SJCRH30 (cell line): ENCODE measurements at places on chromosomes 5 and 9. TPM values are rescaled to one million over a fixed set of nuclear protein-coding genes. Genes with fewer than 3 reads are reported as not detected.

The IL5 gene
- not detected in 2 replicates for total RNA-seq

- no peak for DNase-seq
Observed at GRCh38 chr9:97387936-97388684, 23.8 kb upstream of the TDRD7 start.

The ADAMTS13 gene
- 0.42 and 0.43 TPM in 2 replicates for total RNA-seq

DNA sequence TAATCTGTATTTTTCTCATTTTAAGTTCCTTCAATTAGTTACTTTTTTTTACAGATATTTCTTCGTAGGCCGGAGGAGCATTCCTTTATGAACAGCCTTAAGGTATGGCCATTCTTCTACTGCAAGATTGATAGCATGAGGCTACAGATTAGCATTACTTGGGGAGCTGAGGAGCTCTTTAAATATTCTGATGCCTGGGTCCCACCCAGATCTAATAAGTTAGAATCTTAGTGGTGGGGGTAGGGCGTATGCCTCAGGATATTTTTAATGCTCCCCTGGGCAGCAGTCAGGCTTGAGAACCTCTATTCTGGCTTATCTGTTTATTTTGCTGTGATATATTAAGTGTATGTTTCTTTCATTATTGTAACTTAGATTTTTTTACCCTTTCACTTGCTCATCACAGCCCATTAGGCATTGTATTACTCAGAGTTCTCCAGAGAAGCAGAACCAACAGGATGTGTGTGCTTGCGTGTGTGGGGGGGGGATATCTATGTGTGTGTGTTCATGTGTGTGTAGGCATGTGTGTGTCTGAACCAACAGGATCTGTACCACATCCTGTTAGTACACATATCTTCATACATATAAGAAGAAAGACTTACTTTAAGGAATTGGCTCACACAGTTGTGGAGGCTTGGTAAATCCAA, 91.8 kb upstream of the MTAP start:
- no peak for DNase-seq

DNA sequence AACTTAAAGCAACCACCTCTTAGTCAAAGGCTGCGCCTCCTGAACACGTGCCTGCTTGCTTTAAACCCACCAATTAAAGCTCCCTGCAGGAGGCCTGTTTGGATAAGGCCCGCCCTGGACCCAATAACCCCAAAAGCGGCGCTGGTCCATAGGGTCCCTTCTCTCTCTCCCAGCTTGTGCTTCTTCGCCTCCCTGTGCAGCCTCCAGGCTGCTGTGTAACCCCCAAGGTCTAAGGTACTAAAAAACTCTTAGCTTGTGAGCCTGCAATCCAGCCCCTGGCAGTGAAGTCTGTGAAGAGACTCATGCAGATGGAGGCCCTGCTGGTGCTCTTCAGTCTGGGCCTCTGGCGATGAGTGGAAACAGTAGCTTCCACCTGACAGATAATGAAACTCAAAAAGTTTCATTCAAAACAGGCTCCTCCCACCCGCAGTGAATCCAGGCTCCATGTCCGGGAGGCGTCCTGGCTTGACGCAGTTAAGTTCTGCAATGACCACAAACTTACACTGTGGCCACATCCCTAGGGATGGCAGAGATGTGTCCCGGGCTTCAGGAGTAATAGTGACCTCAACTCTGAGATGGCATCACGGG, 97.3 kb downstream of the PRRT1B start:
- DNase-seq: no peak

- no peak for DNase-seq
Observed at GRCh38 chr9:134836406-134836970, 44.1 kb upstream of the FCN2 start.

DNA sequence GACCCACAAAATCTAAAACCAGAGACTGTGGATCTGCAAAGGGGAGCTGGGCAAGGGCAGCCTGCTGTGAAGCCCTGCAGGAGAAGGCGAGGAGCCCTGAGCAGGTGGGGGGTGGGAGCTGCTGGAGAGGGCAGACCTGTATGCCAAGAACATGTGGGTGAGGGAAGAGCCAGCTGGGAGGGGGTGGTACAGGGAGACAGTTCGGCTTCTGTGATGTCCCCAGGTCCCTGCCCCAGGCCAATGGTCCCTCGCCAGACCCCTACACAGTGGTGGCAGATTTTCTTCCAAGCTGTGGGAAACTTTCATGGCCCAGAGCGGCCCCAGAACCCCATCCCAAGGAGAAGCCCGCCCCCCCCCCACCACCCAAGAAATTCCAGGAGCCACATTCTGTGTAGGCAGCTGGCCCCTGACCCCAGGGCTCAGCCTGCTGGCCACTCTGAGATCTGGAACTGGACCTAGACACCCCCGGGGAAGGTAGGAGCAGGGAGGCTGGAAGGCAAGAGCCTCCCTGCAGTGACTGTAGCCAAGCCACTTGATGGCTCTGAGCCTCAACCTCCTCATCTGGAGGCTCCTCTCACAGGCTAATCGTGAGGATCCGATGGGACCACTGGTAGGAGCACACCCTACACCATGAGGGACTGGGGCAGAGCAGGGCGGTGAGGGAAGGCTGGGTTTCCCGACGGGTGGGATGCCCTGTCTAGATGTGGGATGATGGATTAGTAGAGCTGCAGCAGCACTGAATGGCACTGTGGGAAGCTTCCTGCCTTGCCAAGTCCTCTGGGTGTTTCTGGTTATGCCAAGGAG, 22.6 kb upstream of the CSF1R start:
- no peak for DNase-seq

DNA sequence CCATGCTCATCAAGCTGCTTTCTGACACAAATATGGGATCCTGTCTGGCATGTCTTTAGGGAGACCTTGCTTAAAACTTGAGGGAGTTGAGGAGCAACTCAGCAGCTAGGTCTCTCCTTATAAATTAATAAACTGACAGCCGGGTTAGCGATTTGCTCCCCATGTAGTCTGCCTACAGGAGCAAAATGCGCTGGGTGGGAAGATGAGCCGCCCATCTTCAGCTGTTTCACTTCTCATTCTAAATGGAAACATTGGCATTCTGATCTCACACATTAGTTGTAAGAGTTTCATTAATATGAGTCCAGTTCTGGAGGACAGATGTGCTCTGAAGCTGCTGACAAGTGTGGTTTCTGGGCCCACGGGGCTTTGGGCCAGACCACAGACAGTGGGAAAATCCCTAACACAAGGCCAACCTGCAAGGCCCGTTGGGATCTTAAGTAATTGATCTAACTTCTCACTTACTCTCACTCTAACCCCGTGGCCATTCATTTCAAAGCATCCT, 197.0 kb downstream of the MCTP1 start:
- no peak for DNase-seq

The ABCA1 gene
- total RNA-seq: 0.03 and 0.04 TPM in 2 replicates

The TTC23L gene
- total RNA-seq: not detected in 2 replicates

The SLC36A2 gene
- total RNA-seq: not detected in 2 replicates

GRCh38 chr9:19028835-19029451, 4.1 kb downstream of the SAXO1 start:
- DNase-seq: peak; percentile 83

The ZDHHC11 gene
- 0.94 and 2.1 TPM in 2 replicates for total RNA-seq

DNA sequence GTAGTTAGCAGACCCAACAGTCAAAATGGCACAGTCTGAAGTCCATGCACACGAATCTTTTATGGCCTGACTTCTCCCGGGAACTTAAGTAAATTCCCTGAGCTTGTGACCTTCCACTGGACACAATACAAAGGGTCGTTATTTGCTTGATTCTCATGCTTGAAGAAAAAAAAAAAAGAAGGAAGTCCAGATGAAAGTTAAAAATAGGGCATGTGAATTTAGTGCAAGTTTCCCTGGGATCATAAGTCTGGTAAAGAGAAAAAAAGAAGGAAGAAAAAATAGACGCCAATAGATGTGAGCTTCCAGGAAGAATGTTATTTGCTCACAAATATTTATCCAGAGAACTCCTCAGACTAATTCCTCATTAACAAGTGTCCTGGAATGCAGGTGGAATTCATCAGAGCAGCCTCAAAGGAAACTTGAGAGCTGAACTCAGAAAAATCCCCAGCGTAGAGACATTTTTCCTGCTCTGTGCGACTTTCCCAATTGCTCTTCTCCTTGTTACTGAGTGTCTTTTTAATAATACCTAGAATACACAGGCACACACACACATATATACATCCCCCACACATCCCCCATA, 616.3 kb downstream of the EBF1 start:
- DNase-seq: no peak

- DNase-seq: no peak
Observed at GRCh38 chr5:93099902-93100347, 481.1 kb downstream of the NR2F1-AS1 start.

The GABRG2 gene
- 0.08 TPM in 1 of 2 replicates, not detected in the other for total RNA-seq

The ANKRD20A1 gene
- 0.05 TPM in 1 of 2 replicates, not detected in the other for total RNA-seq

The CTXN3 gene
- total RNA-seq: not detected in 2 replicates

- no peak for DNase-seq
Observed at GRCh38 chr9:126459546-126459945, 132.9 kb downstream of the MVB12B start.

DNA sequence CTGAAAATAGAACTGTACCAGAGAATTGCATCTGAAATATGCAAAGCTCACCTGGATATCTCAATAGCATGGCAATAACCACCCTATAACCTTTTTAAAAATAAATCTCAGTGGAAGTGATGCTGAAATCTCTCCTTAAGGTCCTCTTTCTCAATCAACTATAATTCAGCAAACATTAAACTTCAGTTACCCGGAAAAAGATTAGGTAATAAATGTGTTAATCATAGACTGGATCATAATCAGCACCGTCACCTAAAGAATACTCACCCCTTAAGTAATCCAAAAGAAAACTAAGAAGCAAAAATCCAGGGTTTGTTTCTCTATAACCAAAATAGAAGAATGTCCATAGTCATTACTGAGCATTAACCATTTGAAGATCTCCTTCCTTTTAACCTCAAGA, 44.3 kb upstream of the DENND4C start:
- DNase-seq: no peak

GRCh38 chr9:104774831-104775573, 11.1 kb downstream of the NIPSNAP3B start:
- no peak for DNase-seq

- no peak for DNase-seq
Observed at GRCh38 chr5:89697581-89697980, 712.0 kb downstream of the CETN3 start.

The CCNH gene
- 87.7 and 99.2 TPM in 2 replicates for total RNA-seq

The EFNA5 gene
- 32.7 and 41.3 TPM in 2 replicates for total RNA-seq

The PIGO gene
- total RNA-seq: 9.7 and 10.1 TPM in 2 replicates

The NMUR2 gene
- total RNA-seq: not detected in 2 replicates

- no peak for DNase-seq
Observed at GRCh38 chr5:87653242-87653641, 240.5 kb upstream of the CCNH start.

GRCh38 chr5:177109810-177110209, 23.1 kb downstream of the FGFR4 start:
- DNase-seq: no peak

The UNC13B gene
- total RNA-seq: 2.0 and 2.3 TPM in 2 replicates

DNA sequence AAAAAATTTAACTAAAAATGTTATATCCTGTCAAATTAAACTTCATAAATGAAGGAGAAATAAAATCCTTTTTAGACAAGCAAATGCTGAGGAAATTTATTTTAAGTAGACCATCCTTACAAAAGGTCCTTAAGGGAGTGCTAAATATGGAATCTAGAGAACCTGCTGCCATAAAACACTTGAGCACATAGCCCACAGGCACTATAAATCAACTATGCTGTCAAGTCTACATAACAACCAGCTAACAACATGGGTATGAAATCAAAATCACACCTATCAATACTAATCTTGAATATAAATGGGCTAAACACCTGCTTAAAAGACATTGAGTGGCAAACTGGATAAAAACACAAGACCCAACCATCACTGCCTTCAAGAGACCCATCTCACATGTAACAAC, 15.1 kb upstream of the PRSS3 start:
- no peak for DNase-seq

DNA sequence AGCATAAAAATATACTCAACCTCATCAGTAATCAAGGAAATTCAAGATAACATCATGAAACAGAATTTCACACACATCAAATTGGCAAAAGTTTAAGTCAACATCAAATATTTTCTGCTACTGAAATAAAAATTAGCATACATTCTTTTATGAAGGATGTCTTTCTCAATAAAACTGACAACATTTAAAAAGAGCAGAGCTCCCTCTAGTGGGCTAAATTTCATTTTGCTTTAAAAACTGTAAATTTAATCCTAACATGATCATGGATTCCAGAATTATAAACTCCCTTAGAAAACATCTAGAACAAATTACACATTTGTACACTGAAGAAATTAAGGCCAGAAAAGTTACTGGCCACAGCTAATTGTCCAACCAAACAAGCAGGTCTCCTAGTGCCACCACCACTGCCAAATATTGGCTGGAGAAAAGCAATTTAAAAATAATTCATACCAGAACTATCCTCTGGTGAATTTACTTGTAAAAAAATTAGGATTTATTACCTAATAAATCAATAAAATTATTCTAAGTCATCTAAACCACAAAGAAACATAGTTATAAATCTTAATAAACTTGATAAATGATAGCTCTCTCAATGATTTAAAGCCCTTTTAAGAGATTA, 31.2 kb downstream of the DEPDC1B start:
- DNase-seq: peak; percentile 69

- no peak for DNase-seq
Observed at GRCh38 chr5:135158982-135159381, 125.0 kb upstream of the PITX1 start.

- no peak for DNase-seq
Observed at GRCh38 chr5:44875661-44876605, 67.2 kb downstream of the MRPS30 start.

The GABBR2 gene
- not detected in 2 replicates for total RNA-seq

The ABHD17B gene
- 43.2 and 48.2 TPM in 2 replicates for total RNA-seq

The IQGAP2 gene
- 8.5 and 11.4 TPM in 2 replicates for total RNA-seq

The MARCOL gene
- not detected in 2 replicates for total RNA-seq

The ADGRV1 gene
- 13.1 and 21.4 TPM in 2 replicates for total RNA-seq

The GPR150 gene
- not detected in 2 replicates for total RNA-seq

The PCDHGA11 gene
- total RNA-seq: 1.3 and 1.4 TPM in 2 replicates

DNA sequence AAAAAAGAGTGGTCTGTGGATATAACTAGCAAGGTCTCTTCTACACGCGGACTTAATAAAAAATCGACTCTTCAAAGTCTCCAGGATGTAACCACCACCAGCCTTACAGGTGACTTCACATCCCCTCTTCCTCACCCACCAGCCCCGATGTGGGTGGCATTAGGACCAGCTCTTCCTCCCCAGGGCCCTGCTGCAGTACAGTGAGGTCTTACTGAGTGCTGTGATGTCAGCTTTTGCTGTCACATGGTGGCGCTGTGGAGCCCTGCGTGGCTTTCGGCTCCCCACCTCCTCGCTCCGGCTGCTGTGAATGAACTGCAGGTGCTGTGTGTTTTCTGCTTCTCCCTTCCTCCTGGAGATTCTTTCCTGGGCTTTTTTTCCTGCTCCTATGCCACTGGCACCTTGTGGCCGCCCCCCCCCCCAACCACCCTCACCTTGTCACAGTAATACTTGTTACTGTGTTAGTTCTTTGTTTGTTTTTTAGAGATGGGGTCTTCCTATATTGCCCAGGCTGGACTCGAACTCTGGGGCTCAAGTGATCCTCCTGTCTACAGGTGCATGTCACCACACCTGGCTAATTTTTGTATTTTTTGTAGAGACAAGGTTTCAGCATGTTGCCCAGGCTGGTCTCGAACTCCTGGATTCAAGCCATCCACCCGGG, 15.8 kb upstream of the RAPGEF1 start:
- peak; percentile 94 for DNase-seq

GRCh38 chr9:107720501-107720900, 230.9 kb upstream of the KLF4 start:
- no peak for DNase-seq

The GRXCR2 gene
- total RNA-seq: not detected in 2 replicates

GRCh38 chr9:137494104-137494544, 35.0 kb upstream of the NSMF start:
- DNase-seq: no peak

The PCDHGA7 gene
- total RNA-seq: 3.6 and 4.7 TPM in 2 replicates
